Left lung (tissue), 14 donors: ENCODE measurements at places on chromosomes 6 and 20. TPM values are rescaled to one million over a fixed set of nuclear protein-coding genes. Genes with fewer than 3 reads are reported as not detected.

The PDYN gene
- polyA plus RNA-seq: not detected

The CCN6 gene
- 0.55 TPM for polyA plus RNA-seq

- DNase-seq: no peak
These were observed 51.2 kb upstream of the FANCE start for GRCh38 chr6:35400901-35401311.

GRCh38 chr20:10863337-10864060 is 189.7 kb upstream of the JAG1 start:
- no peak for DNase-seq

DNA sequence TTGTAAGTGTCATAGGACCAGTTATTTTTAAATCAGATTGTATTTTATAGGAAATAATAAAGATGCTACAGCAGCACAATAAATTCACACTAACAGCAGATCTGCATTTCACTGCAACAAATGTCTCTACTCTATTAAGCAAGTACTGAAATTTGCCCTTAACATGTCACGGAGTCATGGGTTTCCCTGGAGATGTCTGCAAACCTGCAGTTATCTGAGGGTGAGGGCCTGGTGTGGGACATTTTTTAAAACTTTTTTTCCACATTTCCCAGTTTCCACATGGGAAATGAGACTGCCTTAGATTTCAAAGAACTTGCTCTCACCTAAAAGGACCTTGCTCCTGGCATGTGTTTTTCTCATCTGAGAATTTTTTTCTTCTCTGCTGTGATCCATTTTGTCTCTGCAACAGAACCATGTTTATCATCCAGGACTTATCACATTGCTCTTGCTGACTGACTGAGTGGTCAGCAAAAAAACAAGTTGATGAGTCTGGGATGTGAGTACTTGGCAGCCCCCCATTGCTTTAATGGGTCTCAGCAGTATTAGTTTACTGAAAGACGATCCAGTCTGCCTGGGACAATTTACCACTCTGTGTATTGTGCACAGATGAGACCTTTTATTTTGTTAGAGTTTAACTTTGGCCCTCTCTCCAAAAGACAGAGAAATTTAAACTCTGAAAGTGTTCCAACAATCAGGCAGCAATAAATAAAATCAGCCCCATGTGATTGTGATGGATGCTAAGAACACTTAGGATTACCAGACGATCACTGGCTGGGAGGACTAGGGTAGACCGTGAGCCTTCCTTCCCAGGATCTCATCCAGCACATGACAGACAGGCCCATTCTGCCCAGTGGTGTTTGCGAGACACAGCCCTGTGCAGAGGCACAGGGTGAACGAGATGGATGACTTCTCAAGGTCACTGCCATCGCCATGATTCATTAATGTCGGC is 268.8 kb downstream of the BTBD9 start:
- peak; percentile 7 for DNase-seq

DNA sequence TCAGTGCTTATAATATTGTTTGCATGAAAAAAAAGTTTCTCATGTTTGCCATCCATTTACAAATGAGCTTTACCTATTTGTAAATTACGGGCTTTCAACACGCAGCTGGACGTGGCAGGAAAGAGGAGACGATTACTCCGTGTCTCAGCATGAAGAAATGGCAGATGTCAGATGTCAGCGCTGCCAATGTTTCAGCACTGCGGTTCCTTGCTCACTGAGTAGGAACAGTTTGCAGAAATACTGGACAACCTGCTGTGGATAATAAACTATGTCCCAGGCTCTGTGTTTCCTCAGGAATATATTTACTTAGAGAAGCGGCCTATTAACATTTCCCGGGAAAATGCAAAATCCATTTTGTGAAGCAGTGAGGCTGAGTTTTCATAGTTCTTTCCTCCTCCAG is 22.7 kb downstream of the RAMACL start:
- DNase-seq: no peak

DNA sequence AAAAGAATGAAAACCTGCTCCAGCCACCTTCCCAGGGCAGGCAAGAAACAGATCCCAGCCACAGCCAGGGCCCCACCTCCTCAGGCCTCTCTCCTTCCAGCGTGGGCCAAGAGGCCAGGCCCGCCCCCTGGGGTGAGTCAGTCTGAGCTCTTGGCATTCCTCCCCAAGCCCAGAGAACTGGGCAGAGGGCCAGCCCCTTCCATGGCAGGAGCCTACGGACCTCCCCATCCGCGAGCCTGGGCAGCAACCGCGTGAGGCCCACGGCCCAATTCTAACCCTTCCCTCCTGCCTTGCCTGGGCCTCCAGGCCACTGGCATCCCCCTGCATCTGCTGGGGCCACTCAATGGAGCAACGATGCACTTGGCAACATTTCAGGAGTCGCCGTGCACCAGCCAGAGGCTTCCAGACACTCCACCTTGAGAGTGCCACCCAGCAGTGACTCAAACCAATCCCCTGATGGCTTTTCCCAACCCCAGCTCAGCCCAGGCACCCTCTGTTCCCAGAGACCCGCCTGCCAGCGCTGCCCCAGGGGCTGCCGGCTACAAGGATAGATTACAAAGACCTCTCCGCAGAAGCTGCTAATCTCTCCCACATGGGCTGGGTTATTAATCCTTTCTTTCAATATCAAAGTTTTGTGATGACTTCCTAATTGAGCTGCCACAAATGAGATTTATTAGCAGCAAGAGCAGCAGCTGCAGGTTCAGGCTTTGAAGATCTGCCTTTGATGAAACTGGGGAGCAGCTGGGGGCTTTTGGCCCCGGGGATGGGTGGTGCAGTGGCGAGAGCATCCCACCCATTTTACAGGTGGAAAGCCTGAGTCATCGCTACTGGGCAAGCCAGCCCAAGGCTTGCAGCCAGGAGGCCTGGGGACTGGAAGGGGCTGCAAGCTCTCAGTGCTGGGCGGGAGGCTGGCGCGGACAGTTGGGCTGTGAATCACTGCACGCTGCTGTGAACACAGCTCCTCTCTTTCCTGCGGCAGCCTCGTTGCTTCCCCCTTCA is 85.7 kb downstream of the NFATC2 start:
- peak; percentile 92 for DNase-seq

DNA sequence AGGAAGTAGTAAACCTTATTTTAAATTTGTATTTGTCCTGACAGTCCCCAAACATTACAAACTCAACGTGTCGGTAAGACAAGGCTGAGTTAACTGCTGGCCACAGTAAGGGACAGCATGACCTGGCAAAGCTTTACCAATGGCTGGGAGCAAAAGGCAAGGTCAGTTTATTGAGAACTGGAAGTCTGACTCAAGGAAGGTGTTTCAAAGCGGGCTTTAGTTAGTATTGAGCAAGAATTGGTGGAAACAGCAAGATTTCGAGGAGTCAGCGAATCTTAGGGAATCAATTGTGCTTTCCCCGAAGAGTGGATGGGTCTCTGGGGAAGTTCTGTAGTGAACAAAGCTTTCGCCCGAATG is 885 bp upstream of the GZF1 start:
- DNase-seq: no peak

DNA sequence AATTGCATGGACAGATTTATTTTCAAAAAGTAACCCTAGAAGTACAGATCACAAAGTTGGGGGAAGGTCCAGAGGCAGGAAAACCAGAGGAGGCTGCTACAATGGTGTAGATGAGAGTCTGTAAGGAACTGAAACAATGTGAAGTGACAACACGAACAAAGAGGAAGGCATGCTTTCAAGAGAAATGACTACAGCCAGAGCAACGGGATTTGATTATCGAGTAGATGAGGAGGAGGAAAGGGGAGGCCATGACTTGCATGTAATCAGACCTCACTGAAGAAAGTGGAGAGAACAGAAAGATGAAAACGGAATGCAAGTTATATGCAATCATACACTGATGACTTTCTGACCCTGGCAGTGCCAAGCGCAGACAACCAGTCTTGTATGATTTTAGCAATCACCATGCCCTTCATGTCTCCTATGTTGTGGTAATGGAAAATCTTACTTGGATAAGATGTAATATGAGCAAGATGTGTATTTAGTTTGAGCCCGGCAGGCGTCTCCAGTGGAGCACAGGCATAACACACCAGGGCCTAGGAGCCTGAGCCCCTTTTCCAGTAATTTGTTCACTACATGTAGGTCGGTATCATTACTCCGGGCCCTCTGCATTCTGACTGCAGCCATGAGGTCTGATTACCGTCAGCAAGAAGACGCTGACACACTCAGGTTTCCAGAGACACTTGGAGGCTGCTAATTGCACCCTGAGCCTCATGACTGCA is 34.0 kb upstream of the FAM83C start:
- no peak for DNase-seq
